ENCODE measurements at places on chromosomes 2 and 18. TPM values are rescaled to one million over a fixed set of nuclear protein-coding genes. Genes with fewer than 3 reads are reported as not detected.

DNA sequence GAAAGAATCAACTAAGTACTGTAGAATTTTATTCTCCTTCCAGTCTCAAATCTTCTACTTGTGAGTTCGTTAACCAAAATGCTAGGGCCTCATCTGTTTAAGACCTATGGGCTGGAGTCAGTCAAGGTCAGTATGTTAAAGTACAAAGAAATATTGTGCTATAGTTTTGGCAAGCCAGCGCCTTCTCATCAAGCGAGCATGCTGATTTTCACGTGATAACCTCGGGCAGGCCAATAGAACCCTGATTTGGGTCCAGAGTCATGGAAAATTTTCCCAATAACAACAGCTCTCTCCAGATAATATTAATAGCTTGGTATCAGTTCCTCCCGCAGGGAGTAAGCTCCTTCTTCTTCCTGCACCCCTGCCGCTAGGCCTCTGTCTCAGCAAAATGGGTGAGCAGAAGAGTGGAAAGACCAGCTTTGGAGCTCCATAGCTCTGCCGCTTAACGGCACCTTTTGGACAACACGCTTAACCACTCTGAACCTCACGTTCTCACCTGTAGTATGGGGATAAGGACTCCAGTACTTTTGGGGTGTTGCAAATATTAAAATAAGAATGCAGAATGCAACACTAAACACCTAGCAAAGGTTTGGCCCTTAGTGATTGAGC lies 11.7 kb downstream of the CABLES1 start:
- H3K27ac ChIP-seq: no peak overlapping the region
- no peaks in the 10 kb centered on the region for H3K36me3 ChIP-seq
- no peaks in the 10 kb centered on the region for H3K27me3 ChIP-seq
- H3K4me3 ChIP-seq: no peak overlapping the region
- H3K4me1 ChIP-seq: peaks cover 19% of the 10 kb centered on the region

GRCh38 chr2:219549619-219550018 lies 5.8 kb downstream of the TMEM198 start:
- no peak overlapping the region for H3K4me3 ChIP-seq
- no peaks in the 10 kb centered on the region for H3K36me3 ChIP-seq
- DNase-seq: no peak
- no peak overlapping the region for H3K27ac ChIP-seq
- H3K27me3 ChIP-seq: peaks cover 38% of the 10 kb centered on the region

DNA sequence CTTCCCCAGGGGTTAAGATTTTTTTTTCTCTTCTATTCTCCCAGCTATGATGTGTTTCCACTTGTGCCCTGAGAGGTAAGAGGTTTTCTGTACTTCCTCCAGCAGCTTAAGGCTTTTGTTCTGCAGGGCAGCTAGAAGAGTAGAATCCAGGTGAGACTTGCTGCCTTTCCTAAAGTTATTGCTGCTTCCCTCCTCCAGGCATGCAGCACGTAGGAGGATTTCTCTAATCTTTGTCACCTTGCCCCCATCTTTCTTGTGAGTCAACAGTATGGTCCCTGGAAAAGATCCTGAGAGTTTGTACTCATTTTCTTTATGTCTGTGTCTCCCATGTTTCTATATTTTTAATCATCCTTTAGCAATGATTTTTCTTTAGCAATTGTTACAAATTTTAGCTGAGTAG lies 462.2 kb downstream of the SETBP1 start:
- no peak for DNase-seq
- H3K4me3 ChIP-seq: no peak overlapping the region
- H3K27ac ChIP-seq: no peak overlapping the region
- H3K36me3 ChIP-seq: no peaks in the 10 kb centered on the region
- H3K27me3 ChIP-seq: peaks cover 11% of the 10 kb centered on the region
- H3K4me1 ChIP-seq: no peaks in the 10 kb centered on the region

The TEX44 gene
- total RNA-seq: not detected

DNA sequence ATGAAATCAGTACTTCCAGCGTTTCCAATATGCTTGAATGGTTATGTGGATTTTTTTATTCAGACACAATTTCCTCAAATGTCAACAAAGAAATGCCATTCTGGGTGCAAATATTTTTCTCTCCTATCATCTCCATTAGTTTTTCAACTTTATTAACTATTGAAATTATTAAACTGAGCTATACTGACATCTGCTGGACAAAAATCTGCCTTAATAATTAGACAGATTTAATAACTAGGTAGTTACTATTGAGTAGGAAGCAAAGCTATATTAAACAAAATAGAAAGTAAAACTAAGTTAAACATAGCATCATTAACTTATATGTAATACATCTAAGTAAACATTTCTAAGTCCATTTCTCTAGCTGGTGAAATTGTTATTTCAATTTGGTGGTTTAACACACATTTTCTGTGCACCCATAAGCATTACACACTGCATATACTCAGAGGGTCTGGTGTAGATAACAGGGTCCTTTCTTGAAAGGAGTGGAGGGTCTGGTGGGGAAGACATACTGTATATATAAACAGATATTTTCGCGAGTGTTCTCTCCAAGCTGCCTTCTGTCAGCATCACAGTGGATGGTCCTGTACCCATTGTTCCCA lies 77.0 kb downstream of the LANCL1 start:
- no peaks in the 10 kb centered on the region for H3K27me3 ChIP-seq
- H3K27ac ChIP-seq: no peak overlapping the region
- no peaks in the 10 kb centered on the region for H3K4me1 ChIP-seq
- H3K36me3 ChIP-seq: no peaks in the 10 kb centered on the region

The UGT1A3 gene
- not detected for total RNA-seq

GRCh38 chr2:152452256-152452973 lies 117.4 kb downstream of the FMNL2 start:
- H3K27me3 ChIP-seq: peaks cover 19% of the 10 kb centered on the region
- H3K4me1 ChIP-seq: no peaks in the 10 kb centered on the region
- no peak overlapping the region for H3K4me3 ChIP-seq
- DNase-seq: no peak
- H3K36me3 ChIP-seq: no peaks in the 10 kb centered on the region

DNA sequence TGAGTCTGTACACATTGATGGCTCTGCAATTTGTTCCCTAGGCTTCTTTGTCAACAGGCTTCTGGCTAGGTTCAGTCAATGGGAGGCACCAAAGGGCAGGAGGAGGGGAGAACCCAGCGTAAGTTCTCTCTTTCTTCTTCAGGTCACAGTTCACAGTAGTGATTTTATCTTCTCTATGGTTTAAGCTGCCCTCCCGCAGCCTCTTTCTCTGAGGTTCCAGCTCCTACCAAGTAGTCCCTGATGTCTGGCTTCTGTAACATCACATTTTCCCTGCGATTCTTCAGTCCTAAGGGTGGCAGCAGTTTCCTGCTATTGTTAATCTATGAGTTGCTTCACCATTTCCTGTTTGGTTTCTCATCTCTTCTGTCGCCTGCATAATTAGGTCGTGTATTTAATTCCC lies 107.4 kb downstream of the CPO start:
- H3K27me3 ChIP-seq: peaks cover 7% of the 10 kb centered on the region
- H3K4me3 ChIP-seq: no peak overlapping the region
- H3K27ac ChIP-seq: no peak overlapping the region
- H3K36me3 ChIP-seq: no peaks in the 10 kb centered on the region
- no peak for DNase-seq

GRCh38 chr2:172562298-172562697 lies 6.4 kb downstream of the PDK1 start:
- H3K27ac ChIP-seq: no peak overlapping the region
- H3K27me3 ChIP-seq: no peaks in the 10 kb centered on the region
- peaks cover 44% of the 10 kb centered on the region for H3K36me3 ChIP-seq
- DNase-seq: no peak

GRCh38 chr2:227696990-227697679 lies 20.7 kb downstream of the SLC19A3 start:
- H3K36me3 ChIP-seq: no peaks in the 10 kb centered on the region
- DNase-seq: no peak
- peaks cover 17% of the 10 kb centered on the region for H3K27me3 ChIP-seq
- H3K4me3 ChIP-seq: no peak overlapping the region
- no peaks in the 10 kb centered on the region for H3K4me1 ChIP-seq
- H3K27ac ChIP-seq: no peak overlapping the region

DNA sequence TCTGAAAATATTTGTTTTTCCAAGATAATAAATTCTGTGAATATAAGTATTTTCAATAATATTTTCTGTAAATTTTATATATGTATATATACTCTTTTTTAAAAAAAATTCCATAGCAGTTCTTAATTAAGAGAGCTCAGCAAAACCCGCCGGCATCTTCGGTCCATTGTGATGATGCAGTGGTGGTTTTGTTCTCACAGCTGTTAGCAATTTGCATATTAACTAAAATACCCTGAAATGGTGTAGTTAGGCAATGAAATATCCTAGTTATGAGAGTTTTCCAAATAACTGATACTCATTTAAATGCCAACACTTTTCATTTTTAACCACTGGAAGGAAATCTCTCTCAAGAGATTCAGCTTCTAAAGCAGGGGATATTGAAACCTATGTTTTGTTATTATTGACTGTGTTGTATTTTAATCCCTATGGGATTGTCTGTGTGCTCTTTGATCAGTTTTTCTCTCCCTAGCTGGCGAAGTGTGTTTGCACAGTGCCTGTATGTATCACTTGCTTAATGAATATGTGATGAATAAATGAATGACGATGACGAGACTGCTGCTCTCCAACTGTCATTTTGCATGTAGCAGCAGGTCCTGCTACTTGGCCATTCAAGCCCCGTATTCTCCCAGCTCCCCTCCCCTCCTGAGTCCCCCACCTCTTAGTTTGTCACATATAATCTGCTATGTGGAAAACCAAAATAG lies 42.4 kb downstream of the PSMG2 start:
- H3K27me3 ChIP-seq: peaks cover 2% of the 10 kb centered on the region
- no peak overlapping the region for H3K27ac ChIP-seq
- peaks cover 11% of the 10 kb centered on the region for H3K4me1 ChIP-seq
- H3K4me3 ChIP-seq: no peak overlapping the region
- DNase-seq: no peak
- H3K36me3 ChIP-seq: no peaks in the 10 kb centered on the region

The AQP4 gene
- total RNA-seq: not detected

GRCh38 chr2:101188683-101189405 lies 37.7 kb upstream of the TBC1D8 start:
- no peaks in the 10 kb centered on the region for H3K36me3 ChIP-seq
- H3K27me3 ChIP-seq: peaks cover 4% of the 10 kb centered on the region
- no peaks in the 10 kb centered on the region for H3K4me1 ChIP-seq

DNA sequence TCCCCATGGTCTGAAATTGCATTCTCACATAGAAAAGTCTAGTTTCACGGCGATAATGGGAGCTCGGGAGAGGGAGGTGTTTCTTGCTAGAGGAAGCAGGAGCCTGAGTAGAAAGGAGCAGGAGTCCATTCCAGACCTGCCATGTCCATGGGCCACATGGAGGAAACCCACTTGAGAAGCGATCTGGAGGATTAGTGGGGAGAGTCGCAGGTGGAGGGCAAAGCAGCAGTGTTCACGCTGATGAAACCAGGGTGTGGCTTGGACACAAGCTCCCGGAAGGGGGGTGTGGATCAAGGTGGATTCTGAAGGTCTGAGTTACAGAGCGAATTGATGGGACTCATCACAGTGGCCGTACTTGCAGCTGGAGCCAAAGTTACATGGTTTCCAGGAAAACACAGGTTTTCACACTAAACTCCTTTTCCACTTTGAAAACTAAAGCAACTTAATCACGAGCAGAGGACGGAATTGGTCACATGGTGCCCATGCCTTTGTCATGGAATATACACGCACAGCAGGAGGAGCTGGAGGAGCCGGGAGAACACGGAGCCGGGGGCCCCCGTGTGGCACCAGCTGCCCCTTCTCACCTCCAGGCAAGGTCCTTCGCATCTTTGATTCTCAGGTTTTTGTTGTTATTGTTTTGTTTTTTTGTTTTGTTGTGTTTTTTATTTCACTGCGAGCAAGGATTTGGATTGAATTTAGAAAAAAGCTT lies 255.1 kb upstream of the MYT1L start:
- no peaks in the 10 kb centered on the region for H3K4me1 ChIP-seq
- no peak overlapping the region for H3K27ac ChIP-seq
- no peak for DNase-seq
- H3K4me3 ChIP-seq: no peak overlapping the region
- no peaks in the 10 kb centered on the region for H3K27me3 ChIP-seq

- H3K27me3 ChIP-seq: no peaks in the 10 kb centered on the region
- no peaks in the 10 kb centered on the region for H3K4me1 ChIP-seq
- no peaks in the 10 kb centered on the region for H3K36me3 ChIP-seq
- H3K4me3 ChIP-seq: no peak overlapping the region
These were observed 343.9 kb upstream of the CHST9 start for GRCh38 chr18:27528925-27529521.

The SLC9A4 gene
- total RNA-seq: 0.18 TPM

The GKN2 gene
- total RNA-seq: not detected

GRCh38 chr18:54388203-54389142 lies 30.8 kb downstream of the C18orf54 start:
- peaks cover 17% of the 10 kb centered on the region for H3K4me1 ChIP-seq
- no peak overlapping the region for H3K27ac ChIP-seq
- peaks cover 3% of the 10 kb centered on the region for H3K36me3 ChIP-seq
- H3K27me3 ChIP-seq: peaks cover 14% of the 10 kb centered on the region
- DNase-seq: peak; percentile 80

- peak overlapping the region; percentile 64 for H3K27ac ChIP-seq
- no peaks in the 10 kb centered on the region for H3K27me3 ChIP-seq
- DNase-seq: peak; percentile 49
These were observed 41.5 kb downstream of the SUCLG1 start for GRCh38 chr2:84417453-84418145.

The GNAL gene
- 0.52 TPM for total RNA-seq

- no peak overlapping the region for H3K27ac ChIP-seq
- H3K4me3 ChIP-seq: peak overlapping the region; percentile 87
- peaks cover 8% of the 10 kb centered on the region for H3K36me3 ChIP-seq
- H3K27me3 ChIP-seq: peaks cover 4% of the 10 kb centered on the region
- H3K4me1 ChIP-seq: peaks cover 28% of the 10 kb centered on the region
These were observed 1.4 kb upstream of the UXS1 start for GRCh38 chr2:106195456-106195855.

DNA sequence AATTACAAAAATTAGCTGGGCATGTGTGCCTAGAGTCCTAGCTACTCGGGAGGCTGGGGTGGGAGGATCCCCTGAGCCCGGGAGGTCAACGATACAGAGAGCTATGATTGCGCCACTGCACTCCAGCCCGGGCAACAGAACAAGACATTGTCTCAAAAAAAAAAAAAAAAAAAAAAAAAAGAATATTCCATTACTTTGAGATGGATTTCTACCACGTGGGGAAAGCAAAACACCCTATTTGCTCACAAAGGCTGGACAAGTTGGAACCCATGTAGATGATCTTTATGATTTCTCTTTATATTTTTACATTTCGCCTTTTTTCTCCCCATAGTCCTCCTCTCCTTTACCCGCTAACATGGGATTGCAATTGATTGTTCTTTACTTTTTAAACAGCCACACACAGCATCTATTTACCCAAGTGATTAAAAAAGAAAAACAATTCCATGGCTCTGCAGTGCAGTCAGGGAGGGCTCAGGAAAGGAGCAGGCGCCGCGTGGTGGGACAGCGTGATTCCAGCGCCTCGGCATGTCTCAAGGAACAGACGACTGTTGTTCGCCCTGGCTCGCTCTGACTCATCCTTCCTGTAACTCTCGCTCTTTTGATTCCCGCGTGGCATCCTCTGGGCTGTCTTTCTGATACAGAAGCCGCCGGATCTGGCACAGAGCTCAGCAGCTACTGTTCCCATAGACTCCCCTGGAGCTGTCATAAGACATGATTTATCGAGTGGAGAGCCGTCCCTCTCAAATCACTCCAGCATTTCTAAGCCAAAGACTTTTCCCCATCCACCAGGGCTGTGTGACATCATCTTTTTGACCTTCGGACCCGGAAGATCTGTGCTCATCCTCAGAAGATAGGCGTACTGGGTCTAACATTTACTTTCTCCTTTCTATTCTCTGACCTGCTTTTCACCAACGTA lies 230.4 kb upstream of the AGAP1 start:
- no peak overlapping the region for H3K27ac ChIP-seq
- peaks cover 66% of the 10 kb centered on the region for H3K27me3 ChIP-seq
- H3K36me3 ChIP-seq: no peaks in the 10 kb centered on the region
- no peaks in the 10 kb centered on the region for H3K4me1 ChIP-seq
- H3K4me3 ChIP-seq: no peak overlapping the region
- no peak for DNase-seq

The BOK gene
- not detected for total RNA-seq

Measured in activated CD8-positive, alpha-beta memory T cell treated with anti-CD3 and anti-CD28 coated beads, Interleukin-2, amount 10 ng/mL, durations not matched to agents 7 days and 5 days (primary cell).